ENCODE measurements at places on chromosomes 16 and 17. TPM values are rescaled to one million over a fixed set of nuclear protein-coding genes. Genes with fewer than 3 reads are reported as not detected.
A peak's percentile ranks its signal among the peaks of the same experiment; 100 is the strongest.

The RAB26 gene
- polyA plus RNA-seq: 5.7 TPM

GRCh38 chr16:85608515-85608885, 4.6 kb upstream of the GSE1 start:
- DNase-seq: no peak

DNA sequence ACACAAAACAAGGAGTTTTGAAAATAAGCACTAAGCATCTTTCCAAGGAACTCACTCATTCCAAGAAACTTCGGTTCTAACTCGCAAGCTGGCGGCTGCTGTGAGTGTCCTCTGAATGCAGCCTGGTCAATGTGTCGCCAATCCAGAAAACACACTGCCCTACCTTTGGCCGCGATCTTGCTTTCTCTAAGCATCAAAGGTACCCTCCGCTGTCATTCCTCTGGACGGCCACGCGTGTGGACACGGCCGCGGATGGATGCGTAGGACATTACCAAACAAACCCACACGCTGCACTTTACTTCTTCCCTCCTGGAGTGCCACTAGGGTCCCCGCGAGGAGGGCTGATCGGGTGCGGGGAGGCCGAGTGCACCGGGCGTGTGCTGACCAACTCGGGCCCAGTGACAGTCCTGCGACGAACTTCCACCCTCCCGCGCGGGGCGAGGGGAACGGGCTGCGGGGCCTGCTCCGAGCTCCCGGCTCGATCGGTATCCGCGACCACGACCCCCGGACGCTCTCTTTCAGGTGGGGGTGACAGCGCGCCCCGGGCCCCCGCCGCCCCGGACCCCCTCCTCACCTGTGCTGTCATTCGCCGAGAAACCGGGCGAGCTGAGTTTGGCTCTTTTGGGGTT, 1.1 kb downstream of the CREBBP start:
- DNase-seq: no peak

The KRT20 gene
- polyA plus RNA-seq: not detected

- no peak for DNase-seq
Measured at GRCh38 chr17:44914698-44915271, 515 bp downstream of the GFAP start.

The RRAD gene
- polyA plus RNA-seq: 3.4 TPM

The C17orf50 gene
- polyA plus RNA-seq: 0.12 TPM

- no peak for DNase-seq
Measured at GRCh38 chr16:89090182-89090630, 3.4 kb upstream of the ACSF3 start.

The FOXJ1 gene
- 0.21 TPM for polyA plus RNA-seq

The CSH1 gene
- polyA plus RNA-seq: not detected

DNA sequence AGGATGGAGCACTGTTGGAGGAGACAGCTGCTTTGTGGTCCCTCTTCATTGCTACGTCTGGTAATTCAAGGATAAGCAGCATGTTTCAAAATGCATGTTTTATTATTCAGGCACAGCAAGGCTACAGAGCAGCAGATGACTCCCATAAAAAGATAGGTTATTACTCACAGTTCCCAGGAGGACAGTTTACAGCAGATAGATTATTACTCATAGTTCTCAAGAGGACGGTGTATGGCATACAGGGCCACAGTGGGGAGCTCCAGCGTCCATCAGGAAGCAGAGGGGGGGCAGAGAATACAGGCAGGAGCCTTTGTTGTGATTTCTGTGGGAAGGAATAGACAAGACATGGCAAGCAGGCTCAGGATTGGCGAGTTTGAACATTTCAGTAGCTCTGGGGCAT, 72.9 kb downstream of the DNAH9 start:
- no peak for DNase-seq

DNA sequence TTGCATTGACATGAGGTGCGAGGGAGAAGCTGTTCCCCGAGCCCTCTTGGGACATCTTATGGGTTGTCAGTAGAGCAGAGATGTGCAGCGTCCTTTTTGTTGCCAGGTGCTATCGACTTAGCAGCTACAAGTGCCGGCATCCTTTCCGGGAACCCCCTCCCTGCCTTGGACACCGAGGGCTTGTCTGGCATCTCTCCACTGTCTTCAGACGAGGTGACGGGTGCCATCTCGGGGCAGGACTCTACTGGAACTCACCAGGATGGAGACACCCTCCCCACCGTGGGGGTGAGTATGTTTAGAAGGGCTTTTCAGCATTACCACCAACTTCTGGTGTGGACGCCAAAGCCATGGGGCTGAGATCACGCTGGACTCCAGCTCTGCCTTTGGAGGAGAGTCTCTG, 11.8 kb upstream of the JPT2 start:
- DNase-seq: no peak

GRCh38 chr17:81427173-81428120, 32.2 kb downstream of the BAHCC1 start:
- DNase-seq: no peak

DNA sequence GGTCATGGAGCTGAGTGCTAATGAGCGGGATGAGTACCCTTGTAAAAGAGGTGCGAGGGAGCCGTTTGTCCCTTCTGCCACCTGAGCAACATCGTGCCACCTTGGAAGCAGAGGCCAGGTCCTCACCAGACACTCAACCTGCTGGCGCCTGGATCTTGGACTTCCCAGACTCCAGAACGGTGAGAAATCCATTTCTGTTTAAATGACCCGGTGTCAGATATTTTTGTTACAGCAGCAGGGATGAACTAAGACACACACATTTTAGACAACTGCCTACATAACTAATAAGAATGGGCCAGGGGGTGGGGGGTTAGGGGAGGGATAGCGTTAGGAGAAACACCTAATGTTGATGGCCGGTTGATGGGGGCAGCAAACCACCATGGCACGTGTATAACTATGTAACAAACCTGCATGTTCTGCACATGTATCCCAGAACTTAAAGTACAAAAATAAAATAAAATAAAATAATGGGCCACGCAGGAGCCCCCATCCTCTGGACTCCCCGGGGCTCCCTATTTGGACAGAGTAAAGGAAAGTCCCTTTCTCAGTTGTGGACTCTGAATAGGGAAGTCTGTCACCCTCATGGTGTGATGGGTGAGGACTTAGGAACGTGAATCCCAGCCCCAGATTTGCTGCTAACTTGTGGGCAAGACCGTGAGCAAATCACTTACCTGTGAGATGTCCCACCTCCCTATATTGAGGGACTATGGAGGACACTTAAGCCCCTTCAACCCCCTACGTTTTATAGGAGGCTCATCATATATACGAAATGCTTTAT, 60.6 kb upstream of the DNAH17 start:
- DNase-seq: no peak

DNA sequence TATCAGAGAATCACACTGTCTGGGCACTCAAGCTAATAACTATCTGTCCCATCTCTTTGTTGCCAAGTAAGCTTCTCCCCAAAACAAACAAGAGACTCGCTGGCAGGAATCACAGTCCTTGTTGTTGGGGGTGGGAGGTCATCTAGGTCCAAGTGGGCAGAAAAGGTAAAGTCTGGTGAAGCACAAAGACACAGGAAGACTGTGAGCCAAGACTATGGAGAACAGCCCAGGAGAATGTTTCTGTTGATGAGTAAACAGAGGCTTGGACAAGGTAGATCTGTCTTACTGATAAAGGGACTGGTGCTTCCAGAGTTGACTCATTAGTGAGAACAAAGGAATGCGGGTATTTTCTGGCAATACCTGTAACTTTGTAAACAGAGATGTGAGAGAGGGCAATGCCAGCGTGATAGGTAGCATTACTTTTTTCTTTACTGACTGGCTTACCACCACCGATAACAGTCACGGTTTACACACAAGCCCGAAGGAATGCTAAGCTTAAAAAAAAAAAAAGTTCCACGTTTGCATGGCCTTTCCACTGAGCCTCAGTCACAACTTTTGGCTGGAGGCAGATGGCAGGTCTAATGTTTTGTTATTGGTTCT, 11.5 kb upstream of the MMD start:
- DNase-seq: peak; percentile 85

DNA sequence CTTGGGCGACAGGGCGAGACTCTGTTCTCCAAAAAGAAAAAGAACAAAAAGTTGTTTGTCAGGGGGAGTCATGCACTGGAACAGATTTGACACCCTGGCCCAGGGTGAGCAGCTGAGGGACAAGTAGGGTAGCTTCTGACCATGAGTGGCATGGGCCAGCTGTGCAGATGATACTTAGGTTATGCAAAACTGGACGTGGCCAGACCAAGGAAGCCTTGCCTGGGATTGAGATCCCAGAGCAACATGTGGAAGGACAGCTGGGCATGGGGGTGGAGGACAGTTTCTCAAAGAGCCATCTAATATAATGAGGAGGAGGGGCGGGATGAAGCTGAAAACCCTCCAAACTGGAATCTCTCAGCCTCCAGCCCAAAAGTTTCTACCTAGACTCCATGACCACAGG, 19.6 kb upstream of the SLC35B1 start:
- DNase-seq: no peak

DNA sequence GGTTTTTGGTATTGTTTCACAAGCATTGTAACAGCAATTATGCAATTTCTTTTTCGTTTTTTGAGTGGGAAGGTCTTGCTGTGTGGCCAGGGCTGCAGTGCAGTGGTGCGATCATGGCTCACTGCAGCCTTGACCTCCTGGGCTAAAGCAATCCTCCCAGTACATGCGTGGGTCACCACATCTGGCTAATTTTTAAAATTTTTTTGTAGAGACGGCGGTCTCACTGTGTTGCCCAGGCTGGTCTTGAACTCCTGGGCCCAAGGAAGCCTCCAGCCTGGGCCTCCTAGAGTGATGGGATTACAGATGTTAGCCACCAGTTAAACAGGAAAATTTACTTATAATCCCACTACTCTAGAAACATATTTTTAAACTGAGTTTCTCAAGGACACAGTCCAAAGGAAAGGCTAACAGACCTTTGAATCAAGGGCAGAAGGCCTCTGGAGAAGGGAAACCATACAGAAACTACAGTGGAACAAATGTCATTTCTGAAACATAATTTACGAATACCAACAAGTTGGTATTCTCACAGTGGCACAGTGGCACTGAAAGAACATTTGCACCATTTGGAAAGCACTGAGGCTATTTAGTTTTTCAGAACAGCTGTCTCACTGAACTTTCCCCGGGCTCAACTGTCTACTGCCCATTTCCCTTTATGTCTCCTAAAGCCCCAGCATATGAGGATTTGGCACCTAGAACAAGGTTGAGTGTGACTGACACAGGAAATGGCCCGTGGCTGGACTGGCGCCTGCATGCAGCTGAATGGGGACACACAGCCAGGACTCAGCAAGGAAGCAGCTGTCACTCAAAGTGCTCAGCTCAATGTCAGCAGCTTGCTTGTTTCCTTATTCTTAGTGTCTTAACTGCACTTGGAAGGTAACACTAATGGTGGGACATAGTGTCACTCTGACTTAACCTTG, 2.8 kb upstream of the PRKAR1A start:
- DNase-seq: no peak

GRCh38 chr17:81244358-81245023, 5.4 kb downstream of the NDUFAF8 start:
- no peak for DNase-seq

DNA sequence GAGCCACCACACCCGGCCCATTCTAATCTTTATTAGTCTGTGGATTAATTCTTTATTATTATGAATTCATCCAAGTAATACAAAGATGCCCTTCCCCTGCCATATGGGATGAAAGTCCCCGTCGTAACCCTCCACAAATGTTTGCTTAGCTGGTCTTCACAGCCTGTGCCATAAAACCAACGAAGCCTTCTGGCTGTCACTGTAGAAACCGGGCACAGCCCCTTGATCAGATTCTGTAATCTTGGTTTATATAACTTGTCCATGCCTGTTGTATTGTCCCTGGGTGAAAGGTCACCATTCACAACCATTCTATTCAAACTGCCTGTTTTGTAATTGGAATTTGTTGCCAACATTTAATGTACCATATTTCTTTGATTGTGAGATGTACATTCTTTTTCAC, 66.5 kb downstream of the ATP2C2 start:
- no peak for DNase-seq

GRCh38 chr16:51630076-51630475, 479.0 kb upstream of the SALL1 start:
- DNase-seq: no peak

DNA sequence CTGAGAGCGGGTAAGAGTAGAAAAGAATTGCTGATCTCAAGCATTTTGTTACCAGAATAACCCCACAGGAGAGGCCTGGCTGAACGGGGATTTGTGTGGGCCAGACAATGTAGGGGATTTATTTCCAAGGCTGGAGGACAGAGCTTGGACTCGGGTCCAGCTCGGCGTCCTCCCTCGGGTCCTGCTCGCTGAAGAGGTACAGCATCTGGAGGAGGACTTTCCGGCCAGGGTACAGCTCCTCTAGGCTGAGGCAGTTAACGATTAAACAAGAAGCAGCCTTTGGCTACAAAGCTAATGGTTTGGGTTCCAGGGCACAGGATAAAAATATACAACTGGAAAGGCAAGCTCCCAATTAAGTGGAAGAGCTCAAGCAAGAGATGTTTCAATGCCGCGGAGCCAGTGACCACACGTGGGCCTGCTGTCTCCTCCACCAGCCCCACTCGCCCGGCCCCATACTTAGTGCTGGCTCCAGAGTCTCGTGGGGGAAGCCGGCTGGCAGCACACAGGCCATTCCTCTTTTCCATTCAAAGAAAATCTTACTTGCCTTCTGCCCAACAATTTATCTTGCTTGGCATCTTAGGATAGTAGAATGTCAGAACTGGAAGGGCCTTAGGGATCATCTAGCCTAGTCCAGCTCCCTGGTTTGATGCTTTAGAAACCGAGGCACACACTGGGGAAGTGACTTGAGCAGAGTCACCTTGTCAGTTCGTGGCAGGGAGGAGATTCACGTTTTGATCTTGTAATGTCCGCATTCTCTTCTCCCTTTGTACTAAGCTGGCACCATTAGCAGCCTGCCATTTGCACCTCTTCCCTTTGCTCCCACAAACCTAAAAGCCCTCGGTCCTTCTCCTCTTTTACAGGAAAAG, 85.9 kb upstream of the TBX2 start:
- DNase-seq: no peak

DNA sequence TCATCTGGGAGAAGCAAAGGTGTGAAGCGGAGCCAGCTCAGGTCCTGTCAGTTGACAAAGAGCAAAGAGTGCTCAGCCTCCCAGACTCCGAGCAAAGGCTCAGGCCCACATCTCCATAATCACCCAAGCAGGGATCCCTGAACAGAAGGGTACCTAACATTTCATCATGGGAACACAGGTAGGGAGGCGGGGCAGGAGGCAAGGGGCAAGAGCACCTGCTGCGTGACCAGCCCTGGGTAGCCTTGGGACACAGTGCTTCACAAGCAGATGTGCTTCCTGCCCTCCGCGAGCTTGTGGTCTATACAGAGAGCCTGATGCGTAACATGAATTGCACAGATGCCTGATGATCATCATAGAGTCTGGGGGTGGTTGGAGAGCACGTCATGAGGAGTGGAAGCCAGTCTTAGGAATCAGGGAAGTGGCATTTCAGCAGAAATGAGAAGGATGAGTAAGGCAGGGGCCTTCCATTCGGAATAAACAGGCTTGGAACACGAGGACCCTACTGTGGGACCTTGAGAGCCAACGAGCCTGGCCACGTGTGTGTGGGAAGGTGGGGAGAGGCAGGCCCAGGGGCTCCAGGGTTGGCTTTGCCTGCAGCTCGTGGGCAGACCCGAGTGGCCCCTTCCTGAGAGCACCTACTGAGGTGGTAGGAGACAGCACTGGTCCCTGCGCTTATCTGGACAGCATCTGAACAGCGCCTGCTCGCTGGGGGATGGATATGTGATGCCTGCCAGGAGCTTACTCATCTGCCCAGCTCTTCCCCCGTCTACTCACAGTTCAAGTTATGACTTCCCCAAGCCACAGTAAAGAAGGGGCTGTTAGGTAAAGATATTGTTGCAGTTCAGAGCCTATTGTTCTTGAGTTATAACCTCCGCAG, 125.8 kb downstream of the CCDC182 start:
- DNase-seq: no peak

The CHRNE gene
- 0.13 TPM for polyA plus RNA-seq
